ENCODE measurements at places on chromosomes 4 and X. TPM values are rescaled to one million over a fixed set of nuclear protein-coding genes. Genes with fewer than 3 reads are reported as not detected.

GRCh38 chrX:55709735-55710134, 7.8 kb upstream of the RRAGB start:
- H3K36me3 ChIP-seq: no peaks in the 10 kb centered on the region
- H3K27ac ChIP-seq: no peak overlapping the region
- peaks cover 8% of the 10 kb centered on the region for H3K4me1 ChIP-seq
- no peak for DNase-seq
- H3K27me3 ChIP-seq: peaks cover 2% of the 10 kb centered on the region

Gene EDA
- total RNA-seq: not detected

DNA sequence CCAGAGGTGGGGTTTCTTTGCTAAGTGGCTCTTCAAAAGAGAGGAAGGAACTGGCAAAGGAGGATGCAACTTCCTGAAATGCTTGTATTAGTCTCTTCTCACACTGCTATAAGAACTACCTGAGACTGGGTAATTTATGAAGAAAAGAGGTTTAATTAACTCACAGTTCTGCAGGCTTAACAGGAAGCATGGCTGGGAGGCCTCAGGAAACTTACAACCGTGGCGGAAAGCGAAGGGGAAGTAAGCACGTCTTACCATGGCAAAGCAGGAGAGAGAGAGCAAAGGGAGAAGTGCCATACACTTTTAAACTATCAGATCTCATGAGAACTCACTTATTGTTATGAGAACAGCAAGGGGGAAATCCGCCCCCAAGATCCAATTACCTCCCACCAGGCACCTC, 505.7 kb downstream of the ZNF674 start:
- no peaks in the 10 kb centered on the region for H3K4me1 ChIP-seq
- no peak overlapping the region for H3K4me3 ChIP-seq
- DNase-seq: no peak

DNA sequence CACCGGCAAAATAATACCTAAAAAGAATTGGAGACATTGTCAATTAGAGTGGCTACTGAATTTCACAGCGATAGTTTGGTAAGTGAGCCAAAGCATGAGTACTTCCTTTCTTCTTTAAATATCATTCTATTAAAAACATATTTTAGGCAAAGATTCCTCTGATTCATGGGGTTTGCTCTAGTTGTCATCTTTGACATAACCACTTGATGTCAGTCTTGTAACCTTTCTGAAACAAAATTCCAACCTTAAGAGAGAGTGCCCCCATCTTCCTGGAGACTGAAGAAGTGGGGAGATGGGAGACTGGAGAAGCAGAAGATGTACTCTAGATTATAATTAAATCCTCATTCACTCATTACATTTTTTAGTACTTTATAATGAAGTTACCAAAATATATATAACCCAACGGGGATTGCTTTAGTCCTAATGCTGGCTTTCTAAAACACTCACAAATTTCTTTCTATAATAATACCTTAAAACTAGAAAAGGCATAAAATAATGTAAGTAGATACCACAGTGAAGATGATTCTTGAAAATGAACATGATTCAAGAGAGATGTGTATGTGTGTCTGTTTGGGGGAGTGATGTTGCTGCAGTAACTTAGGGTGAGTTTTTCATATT, 96.4 kb downstream of the EMCN start:
- DNase-seq: no peak
- no peak overlapping the region for H3K27ac ChIP-seq
- H3K27me3 ChIP-seq: peaks cover 8% of the 10 kb centered on the region

- no peak overlapping the region for H3K4me3 ChIP-seq
- H3K27ac ChIP-seq: no peak overlapping the region
- DNase-seq: no peak
- no peaks in the 10 kb centered on the region for H3K27me3 ChIP-seq
- no peaks in the 10 kb centered on the region for H3K4me1 ChIP-seq
- no peaks in the 10 kb centered on the region for H3K36me3 ChIP-seq
Observed at GRCh38 chr4:71882113-71882841, 98.4 kb upstream of the GC start.

Gene DKK2
- total RNA-seq: not detected

GRCh38 chr4:158588777-158589176, 67.1 kb downstream of the RXFP1 start:
- H3K36me3 ChIP-seq: no peaks in the 10 kb centered on the region
- H3K4me3 ChIP-seq: no peak overlapping the region
- no peaks in the 10 kb centered on the region for H3K4me1 ChIP-seq
- no peak for DNase-seq
- peaks cover 6% of the 10 kb centered on the region for H3K27me3 ChIP-seq

DNA sequence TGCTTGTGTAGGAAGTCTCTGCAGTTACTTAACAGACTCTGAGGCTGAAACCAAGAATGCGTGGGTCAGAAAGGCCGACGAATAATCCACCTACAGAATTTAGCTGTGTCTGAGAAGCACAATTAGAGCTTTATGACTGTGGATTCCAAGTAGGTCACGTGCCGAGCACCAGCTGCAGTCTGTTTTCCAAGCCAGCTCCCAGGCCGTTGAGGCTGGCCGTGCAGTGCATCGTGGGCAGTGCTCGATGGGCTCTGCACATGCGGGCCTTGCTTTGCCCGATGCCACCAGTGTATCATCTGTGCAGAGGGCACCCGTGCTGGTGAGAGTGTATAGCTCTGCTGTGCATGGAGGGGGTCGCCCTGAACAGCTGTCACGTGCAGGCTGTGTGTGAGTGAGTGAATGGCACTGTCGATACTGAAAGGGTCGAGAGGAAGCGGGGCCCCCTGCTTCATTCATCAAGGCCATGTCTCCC, 67.5 kb upstream of the CLDN34 start:
- H3K27ac ChIP-seq: no peak overlapping the region
- no peaks in the 10 kb centered on the region for H3K4me1 ChIP-seq
- no peak overlapping the region for H3K4me3 ChIP-seq
- DNase-seq: no peak
- no peaks in the 10 kb centered on the region for H3K27me3 ChIP-seq

- DNase-seq: no peak
- peaks cover 4% of the 10 kb centered on the region for H3K4me1 ChIP-seq
- H3K27ac ChIP-seq: no peak overlapping the region
- no peaks in the 10 kb centered on the region for H3K36me3 ChIP-seq
- H3K27me3 ChIP-seq: no peaks in the 10 kb centered on the region
- H3K4me3 ChIP-seq: no peak overlapping the region
Observed at GRCh38 chr4:59598330-59598618, 1601.9 kb upstream of the ADGRL3 start.

Gene RP2
- total RNA-seq: 11.3 TPM

- no peak for DNase-seq
- no peak overlapping the region for H3K4me3 ChIP-seq
- no peaks in the 10 kb centered on the region for H3K4me1 ChIP-seq
Observed at GRCh38 chr4:96092151-96092705, 252.3 kb downstream of the PDHA2 start.

Gene RASL11B
- total RNA-seq: 0.69 TPM

- DNase-seq: no peak
- no peaks in the 10 kb centered on the region for H3K36me3 ChIP-seq
- peaks cover 32% of the 10 kb centered on the region for H3K27me3 ChIP-seq
Observed at GRCh38 chr4:24657768-24658617, 73.6 kb upstream of the DHX15 start.

DNA sequence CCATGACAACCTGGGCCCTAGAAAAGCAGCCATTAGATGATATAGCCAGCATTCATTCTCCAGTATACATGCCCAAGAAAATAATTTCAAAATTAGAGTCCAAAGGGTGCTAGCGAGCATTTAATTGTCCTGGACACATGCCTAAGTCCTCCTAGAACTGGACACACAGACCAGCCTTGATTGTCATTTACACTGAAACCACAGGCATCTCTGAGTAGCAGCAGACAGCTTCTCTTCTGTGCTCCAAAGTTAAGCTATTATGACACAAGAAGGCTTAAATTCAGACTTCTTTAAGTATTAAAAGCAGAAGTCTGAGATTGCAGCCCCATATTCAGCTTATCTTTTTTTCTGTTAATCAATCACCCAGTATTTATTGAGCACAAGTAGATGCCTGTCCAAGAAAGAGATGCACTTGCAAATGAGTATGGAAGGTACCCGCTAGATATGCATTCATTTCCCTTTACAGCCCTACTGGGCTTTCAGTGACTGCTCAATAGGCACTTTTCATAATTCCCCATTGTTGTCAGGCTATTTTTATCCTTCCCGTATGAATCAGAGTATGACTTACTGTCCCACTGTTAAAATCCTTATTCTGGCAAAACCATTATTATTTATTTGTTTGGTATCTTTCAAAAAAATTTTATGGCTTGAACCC, 374.1 kb downstream of the FBXW7 start:
- no peak for DNase-seq
- no peak overlapping the region for H3K4me3 ChIP-seq
- no peaks in the 10 kb centered on the region for H3K4me1 ChIP-seq
- no peaks in the 10 kb centered on the region for H3K36me3 ChIP-seq

DNA sequence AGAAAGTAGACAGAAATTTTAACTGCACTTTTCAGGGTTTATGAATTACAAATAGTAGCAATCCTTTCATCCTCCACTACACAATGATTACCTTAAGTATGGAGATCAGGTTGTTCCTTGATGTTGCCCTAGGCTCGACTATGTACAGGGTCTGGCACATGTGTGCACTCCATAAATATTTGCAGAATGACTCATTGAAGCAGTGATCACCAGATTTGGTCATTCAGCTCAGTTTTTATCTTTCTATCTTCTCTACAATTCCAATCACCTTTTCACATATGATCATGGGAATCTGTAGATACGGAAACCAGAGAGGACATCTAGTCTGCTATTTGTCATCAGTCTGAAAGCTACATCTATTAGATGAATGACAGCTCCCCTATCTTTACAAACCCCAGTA, 171.7 kb upstream of the HCCS start:
- H3K4me3 ChIP-seq: no peak overlapping the region
- no peaks in the 10 kb centered on the region for H3K27me3 ChIP-seq
- H3K27ac ChIP-seq: no peak overlapping the region
- no peaks in the 10 kb centered on the region for H3K36me3 ChIP-seq
- no peak for DNase-seq

Gene CCNB3
- total RNA-seq: 0.37 TPM

GRCh38 chrX:49934148-49934547, 11.8 kb downstream of the CLCN5 start:
- no peak overlapping the region for H3K27ac ChIP-seq
- no peaks in the 10 kb centered on the region for H3K36me3 ChIP-seq
- DNase-seq: no peak
- no peak overlapping the region for H3K4me3 ChIP-seq

- H3K4me3 ChIP-seq: no peak overlapping the region
- no peaks in the 10 kb centered on the region for H3K36me3 ChIP-seq
- no peak overlapping the region for H3K27ac ChIP-seq
Observed at GRCh38 chr4:185119927-185120630, 23.0 kb upstream of the SLC25A4 start.

DNA sequence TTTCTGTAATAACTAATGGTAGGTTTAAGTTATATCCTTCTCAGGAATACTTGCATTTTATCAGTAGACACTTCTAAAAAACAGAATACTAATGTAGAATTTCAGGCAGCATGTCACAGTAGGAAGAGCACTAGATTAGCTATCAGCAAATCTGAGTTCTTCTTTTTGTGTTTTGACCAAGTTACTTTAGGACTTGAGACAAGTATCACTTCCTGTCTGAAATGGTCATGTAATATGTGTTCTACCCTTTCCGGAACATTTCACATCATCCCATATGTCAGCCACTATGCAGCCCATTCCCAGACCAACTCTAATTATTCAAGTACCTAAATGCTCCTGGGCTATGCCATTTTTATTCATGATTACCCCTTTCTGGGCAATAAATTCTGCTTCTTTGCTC, 401.8 kb upstream of the RPS6KA3 start:
- H3K27me3 ChIP-seq: no peaks in the 10 kb centered on the region
- no peak for DNase-seq
- H3K4me1 ChIP-seq: no peaks in the 10 kb centered on the region

- H3K4me3 ChIP-seq: no peak overlapping the region
- DNase-seq: no peak
- H3K36me3 ChIP-seq: peaks cover 62% of the 10 kb centered on the region
Observed at GRCh38 chr4:109682875-109683274, 20.4 kb downstream of the CASP6 start.

Gene HTN3
- not detected for total RNA-seq

Gene SLC2A9
- 1.1 TPM for total RNA-seq

GRCh38 chr4:22515888-22516541, at the start of gene ADGRA3:
Gene ADGRA3 (minus strand): TSS chr4:22516066. CDS start chr4:22515784, 282 bp downstream.
- no peak within 1 kb of the TSS for H3K27ac ChIP-seq
- H3K27me3 ChIP-seq: peaks cover 30% of the 10 kb centered on the region
- peaks cover 12% of the 10 kb centered on the region for H3K4me1 ChIP-seq
- H3K36me3 ChIP-seq: no peaks in the 10 kb centered on the region
- H3K4me3 ChIP-seq: peak within 1 kb of the TSS; percentile 79
- no peak for DNase-seq

GRCh38 chr4:113919611-113920010, 59.8 kb downstream of the ARSJ start:
- H3K27ac ChIP-seq: no peak overlapping the region
- H3K4me3 ChIP-seq: no peak overlapping the region
- H3K36me3 ChIP-seq: no peaks in the 10 kb centered on the region
- H3K4me1 ChIP-seq: no peaks in the 10 kb centered on the region

DNA sequence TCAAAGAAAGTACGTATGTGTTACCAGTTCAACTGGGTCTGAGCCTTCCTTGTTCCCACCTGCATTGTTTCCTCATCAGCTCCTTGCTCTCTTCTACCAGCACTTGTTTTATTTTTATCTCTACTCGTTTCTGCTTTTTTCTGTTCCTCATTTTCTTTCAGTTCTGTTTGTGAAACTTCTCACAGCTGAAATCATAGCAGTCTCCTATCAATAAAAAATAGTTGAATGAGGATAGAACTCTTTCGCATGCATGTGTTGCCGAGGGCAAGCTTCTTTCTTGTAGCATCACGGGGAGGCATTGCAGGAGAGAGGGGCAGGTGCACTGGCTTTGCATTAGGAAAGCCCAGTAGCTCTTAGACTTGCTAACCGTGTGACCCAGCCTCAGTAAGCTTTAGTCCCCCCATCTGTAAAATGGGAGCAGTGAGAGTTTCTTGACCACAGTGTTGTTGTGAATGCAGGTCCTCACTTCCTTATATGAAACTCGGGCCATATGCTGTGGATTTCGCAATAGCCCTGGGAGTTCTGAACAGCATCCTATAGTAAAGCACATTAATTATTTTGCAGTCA, 24.7 kb downstream of the OFD1 start:
- no peak for DNase-seq
- H3K4me3 ChIP-seq: peak overlapping the region; percentile 32
- H3K27me3 ChIP-seq: no peaks in the 10 kb centered on the region
- H3K36me3 ChIP-seq: peaks cover 51% of the 10 kb centered on the region

GRCh38 chrX:32276153-32276552, 935.2 kb downstream of the DMD start:
- no peaks in the 10 kb centered on the region for H3K27me3 ChIP-seq
- H3K36me3 ChIP-seq: no peaks in the 10 kb centered on the region
- no peaks in the 10 kb centered on the region for H3K4me1 ChIP-seq
- no peak overlapping the region for H3K4me3 ChIP-seq

GRCh38 chrX:10697616-10698317, 77.4 kb upstream of the MID1 start:
- H3K4me3 ChIP-seq: no peak overlapping the region
- H3K4me1 ChIP-seq: no peaks in the 10 kb centered on the region
- H3K36me3 ChIP-seq: no peaks in the 10 kb centered on the region
- DNase-seq: no peak
- no peak overlapping the region for H3K27ac ChIP-seq
